NCI-H774 (cell line): ENCODE measurements at places on chromosomes 2 and 18.

- DNase-seq: no peak
These were observed 582.4 kb downstream of the CMPK2 start for GRCh38 chr2:6283259-6283658.

- no peak for DNase-seq
These were observed 53.0 kb upstream of the NDUFV2 start for GRCh38 chr18:9049495-9049809.

DNA sequence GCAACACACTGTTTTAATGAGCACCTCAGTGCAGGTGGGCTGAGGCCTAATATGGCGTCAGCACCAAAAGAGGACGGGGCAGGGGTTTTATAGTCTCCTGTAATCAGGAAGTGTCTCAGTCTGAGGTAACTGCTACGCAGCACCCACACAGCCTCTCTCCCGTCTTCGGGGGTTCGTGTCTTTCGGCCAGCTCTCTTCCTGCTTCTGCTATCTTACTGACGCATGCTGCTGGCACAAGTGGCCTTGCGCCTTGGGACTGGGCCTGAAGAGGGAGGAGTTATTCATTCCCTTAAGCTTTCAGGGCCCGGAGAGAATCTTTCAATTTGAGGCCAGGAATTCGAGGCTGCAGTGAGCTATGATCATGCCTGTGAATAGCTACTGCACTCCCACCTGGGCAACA lies 14.5 kb upstream of the PAPOLG start:
- no peak for DNase-seq

GRCh38 chr2:205758500-205758899 lies 76.2 kb downstream of the NRP2 start:
- no peak for DNase-seq

DNA sequence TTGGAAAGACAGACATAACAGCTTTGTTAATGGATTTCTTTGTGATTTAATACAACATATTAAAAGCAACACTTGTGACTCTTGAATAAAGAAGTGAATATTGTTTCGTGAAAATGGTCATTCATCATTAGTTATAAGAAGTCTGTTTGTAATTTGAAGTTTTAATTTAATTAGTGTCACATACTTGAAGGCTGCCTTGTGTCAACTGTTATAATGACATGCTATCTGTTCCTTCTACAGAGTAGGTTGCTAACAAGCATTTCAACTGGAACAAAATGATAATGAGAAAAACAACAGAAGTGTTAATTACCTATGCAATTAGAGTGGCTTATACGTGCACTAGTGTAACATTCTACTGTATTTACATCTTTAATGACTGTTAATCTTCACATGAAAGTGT lies 624.7 kb downstream of the LRP1B start:
- DNase-seq: no peak

GRCh38 chr18:24120676-24121075 lies 18.2 kb upstream of the CABYR start:
- no peak for DNase-seq

- no peak for DNase-seq
These were observed 114.2 kb downstream of the SEPTIN10 start for GRCh38 chr2:109499566-109499965.

DNA sequence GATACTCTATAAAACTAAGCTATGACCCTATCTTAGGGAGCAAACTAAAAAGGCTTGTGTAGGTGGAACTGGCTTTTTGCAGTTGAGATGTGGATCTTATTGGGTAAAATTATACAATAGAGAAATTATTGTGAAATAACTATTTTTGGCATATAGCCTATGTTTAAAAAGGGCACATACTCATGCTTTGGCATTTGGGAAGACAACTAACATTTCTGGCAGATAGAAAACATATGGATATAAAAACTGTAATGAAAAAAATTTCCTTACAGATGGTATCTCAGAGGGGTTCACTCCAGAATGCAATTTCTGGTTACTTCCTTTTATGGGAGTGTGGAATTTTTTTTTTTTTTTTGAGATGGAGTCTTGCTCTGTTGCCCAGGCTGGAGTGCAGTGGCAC lies 120.1 kb upstream of the CCDC195 start:
- no peak for DNase-seq

GRCh38 chr18:73645160-73645715 lies 502.4 kb downstream of the FBXO15 start:
- no peak for DNase-seq

GRCh38 chr18:13568443-13569392 lies 157.6 kb downstream of the FAM210A start:
- DNase-seq: no peak

- no peak for DNase-seq
These were observed 657.1 kb upstream of the SOX11 start for GRCh38 chr2:5035057-5035488.

DNA sequence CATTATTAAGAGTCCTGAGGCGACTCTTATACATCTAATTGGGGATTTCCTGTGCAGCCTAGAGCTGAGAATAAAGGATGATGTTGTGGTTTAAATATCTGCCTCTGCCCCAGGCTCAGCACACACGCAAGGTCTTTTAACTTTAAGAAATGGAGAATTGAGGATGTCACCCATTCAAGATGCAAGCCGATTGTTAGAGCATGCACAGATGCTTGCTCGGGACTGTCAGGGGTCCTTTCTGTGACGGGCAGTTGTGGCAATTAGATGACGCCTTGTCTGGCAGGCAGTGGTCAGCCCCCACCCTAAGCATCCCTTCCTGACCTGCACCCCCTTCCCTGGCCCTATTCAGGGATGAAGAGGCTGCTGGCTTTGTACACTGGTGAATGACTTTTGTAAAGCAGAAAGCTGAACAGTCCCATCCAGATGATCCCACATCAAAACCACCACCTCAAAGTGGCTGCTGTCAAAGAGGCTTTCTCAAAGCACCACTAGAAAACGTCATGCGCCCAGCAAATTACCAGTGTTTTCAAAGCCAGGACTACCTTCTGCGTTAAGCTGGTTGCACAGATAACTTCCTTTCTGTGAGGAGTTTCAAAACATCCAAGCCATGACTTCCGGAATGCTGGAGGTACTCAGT lies 23.7 kb downstream of the FAM178B start:
- no peak for DNase-seq

DNA sequence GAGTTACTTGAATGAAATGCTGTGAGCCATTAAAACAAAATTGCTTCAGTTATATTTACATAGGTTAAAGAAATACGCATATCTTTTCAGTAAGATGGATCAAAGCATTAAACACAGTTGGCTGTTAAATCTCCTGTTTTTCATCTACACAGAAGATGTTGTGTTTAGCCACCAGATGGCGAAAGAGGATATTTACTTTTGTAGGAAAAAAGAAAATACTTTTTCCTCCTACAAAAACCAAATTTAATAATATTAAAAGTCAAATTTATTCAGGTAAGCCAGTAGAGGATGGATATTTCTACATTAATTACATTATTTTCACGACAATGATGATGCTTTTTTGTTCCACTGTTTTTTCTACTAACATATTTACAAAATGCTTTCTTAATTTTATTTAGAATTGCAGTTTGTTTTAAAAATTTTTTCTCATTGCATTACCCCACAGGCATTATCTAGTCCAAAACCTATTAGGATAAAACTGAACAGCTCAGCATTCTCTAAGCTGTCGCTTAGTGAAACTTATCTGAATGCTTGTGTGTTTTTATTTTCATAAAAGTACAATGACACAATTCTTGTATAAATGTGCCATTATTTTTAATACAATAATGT lies 173.7 kb downstream of the ASXL3 start:
- no peak for DNase-seq

- DNase-seq: no peak
These were observed 226.5 kb upstream of the SPRED2 start for GRCh38 chr2:65658881-65659280.

GRCh38 chr2:180099308-180099707 lies 92.2 kb upstream of the CWC22 start:
- DNase-seq: no peak

DNA sequence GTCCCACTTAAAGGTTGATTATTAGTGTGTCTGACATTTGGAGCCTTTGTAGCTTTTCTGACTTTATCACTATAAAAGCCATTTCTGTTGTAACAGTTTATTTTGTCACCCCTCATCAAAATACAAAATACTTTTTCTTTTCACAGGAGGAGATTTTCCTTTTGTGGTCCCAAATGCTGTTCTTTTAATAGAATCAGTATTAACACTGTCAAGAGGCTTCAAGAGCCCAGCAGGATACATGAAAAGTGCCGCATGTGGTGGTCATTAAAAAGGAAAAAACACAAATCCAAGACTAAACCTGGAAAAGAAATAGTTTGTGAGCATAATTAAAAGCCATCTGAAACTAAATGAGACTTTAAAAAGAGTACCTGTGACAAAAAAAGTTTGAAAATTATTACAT lies 515.7 kb downstream of the DCDC2C start:
- DNase-seq: no peak
